ENCODE measurements at places on chromosomes 3 and 15.

DNA sequence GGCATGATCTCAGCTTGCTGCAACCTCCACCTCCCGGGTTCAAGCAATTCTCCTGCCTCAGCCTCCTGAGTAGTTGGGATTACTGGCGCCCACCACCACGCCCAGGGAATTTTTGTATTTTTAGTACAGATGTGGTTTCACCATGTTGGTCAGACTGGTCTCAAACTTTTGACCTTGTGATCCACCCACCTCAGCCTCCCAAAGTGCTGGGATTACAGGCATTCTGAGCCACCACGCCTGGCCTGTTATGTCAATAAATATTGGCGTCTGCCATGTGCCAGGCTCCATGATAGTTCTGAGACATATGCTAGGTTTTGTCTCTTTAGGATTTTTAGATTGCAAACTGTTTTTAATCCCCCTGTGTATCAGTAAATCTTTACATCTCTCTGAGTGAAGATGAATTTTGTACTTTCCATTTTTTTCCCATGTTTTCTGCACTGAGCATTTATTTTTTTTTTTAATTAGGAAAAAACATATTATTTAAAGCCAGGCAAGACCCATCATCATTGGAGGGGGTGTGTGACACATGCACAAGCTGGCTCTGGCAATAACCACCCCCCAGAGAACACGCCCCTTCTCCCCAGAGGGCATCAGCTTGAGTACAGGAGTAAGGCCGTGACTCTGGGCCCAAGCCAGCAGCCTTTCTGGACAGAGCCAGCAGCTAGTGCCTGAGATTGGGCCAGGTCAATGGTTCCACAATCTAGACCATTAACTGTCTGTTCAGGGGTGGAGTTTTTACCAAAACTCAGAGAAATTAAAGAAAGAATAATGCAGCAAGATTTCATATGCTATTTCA is 51.0 kb upstream of the ATP1B3 start:
- DNase-seq: no peak

DNA sequence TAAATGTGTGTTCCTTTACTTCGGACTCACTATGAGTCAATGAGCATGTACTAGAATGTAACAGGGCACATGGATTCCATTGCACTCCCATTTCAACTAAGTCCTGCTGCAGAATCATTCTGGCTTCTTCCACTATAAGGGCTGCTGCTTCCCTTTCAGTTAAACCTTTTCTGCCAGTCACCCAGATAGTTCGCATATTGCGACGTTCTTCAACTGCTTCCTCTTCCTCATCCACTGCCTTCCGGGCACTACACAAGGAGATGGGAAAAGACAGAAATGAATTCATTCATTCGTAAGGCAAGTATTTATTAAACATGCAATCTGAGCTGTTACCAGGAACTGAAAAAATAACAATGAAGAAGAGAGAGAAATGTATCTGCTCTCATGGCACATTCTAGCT is 55.6 kb downstream of the POLQ start:
- DNase-seq: no peak

- DNase-seq: no peak
Measured at GRCh38 chr3:58038675-58039292, 30.6 kb downstream of the FLNB start.

GRCh38 chr3:81816473-81817250 is 55.2 kb upstream of the GBE1 start:
- peak; percentile 36 for DNase-seq

- no peak for DNase-seq
Measured at GRCh38 chr3:129421988-129422745, 6.3 kb downstream of the EFCAB12 start.

- no peak for DNase-seq
Measured at GRCh38 chr15:46589088-46589487, 954.3 kb downstream of the SQOR start.

- no peak for DNase-seq
Measured at GRCh38 chr15:60371175-60372051, 26.4 kb downstream of the ANXA2 start.

DNA sequence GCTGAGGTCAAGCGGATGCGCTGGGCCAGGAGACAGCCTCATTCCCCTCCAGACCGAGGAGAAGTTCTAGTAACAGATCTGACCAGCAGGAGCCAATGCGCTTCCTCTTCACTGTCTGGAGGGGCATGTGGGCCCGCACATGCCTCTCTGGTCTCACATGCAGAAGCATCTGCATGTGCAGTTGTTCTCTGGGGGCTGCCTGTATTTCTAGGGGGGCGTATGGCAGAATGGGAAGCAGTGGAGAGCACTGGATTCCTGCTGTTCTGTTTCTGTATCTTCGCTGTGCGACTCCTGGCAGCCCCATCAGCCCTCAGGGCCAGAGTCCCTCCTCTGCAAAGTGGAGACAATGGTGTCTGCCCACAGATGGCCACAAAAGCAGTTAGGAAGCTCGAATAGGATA is 170.4 kb upstream of the IQSEC1 start:
- no peak for DNase-seq

GRCh38 chr3:264394-265156 is 68.0 kb downstream of the CHL1 start:
- no peak for DNase-seq

GRCh38 chr3:69811452-69812401 is 72.5 kb downstream of the MITF start:
- no peak for DNase-seq
